Hematopoietic multipotent progenitor cell treated with erythropoietin and hydrocortisone succinate and interleukin-3 and kit ligand, for 6 days (in vitro differentiated cells): ENCODE measurements at places on chromosomes 12 and 14.

GRCh38 chr14:69812711-69813110 lies 15.7 kb upstream of the SLC10A1 start:
- peak; percentile 40 for DNase-seq

DNA sequence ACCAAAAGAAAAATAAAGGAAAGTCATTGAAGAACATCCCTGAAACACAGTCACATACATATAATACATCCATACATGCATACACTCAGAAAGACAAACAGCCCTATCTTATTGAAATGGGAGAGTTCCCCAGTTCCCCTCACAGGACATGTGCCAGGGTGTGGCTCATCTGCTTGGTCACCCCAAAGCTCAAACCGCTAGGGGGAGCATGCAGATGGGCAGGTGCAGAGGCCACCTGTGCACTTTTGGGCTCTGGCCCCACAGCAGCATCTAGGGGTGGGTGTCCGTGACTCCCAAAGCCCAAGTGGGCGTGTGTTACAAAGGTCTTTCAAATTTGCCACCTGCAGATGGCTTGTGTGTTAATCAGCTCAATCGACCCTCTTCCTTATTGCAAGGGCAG lies 75.2 kb downstream of the CMAS start:
- peak; percentile 37 for DNase-seq

- DNase-seq, result peak; percentile 75
Observed at GRCh38 chr12:27733052-27733656, 22.5 kb downstream of the MRPS35 start.

DNA sequence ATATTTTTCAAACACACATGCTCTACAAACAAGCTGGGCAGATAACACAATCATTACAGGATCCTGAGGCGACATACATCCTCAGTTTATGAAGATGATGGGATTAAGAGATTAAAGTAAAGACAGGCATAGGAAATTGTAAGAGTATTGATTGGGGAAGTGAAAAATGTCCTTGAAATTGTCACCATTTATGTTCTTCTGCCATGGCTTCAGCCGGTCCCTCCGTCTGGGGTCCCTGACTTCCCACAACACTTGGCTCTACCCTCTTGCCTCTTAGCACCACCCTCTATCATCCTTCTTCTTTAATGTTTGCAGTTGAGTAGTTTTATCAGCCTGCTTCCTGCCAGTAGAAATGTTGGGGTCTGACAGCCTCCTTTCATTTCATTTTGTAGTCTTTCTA lies 244.4 kb downstream of the DAD1 start:
- no peak for DNase-seq

GRCh38 chr12:81866081-81866480 lies 106.9 kb upstream of the PPFIA2 start:
- no peak for DNase-seq

DNA sequence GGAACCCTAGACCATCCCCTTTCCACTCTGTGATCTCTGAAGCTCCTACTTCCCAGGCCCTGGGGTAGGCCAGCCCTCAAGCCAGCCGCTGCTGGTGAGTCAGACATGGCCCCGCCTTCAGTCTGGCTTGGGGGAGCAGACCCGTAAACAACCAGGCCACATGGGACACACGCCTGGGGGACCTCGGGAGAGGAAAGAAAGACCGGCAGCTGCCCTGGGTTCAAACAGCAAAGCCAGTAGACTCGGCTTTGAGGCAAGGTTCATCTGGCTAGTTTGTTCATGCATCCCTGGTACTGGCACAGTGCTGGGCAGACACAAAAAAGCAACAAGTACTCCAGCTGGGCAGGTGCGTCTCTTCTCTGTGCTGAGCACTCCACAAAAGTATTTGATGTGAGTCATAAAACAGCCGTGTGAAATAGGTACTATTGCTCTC lies 101.9 kb downstream of the SETD3 start:
- peak; percentile 20 for DNase-seq

- no peak for DNase-seq
Observed at GRCh38 chr12:79055926-79056674, 191.5 kb downstream of the SYT1 start.

GRCh38 chr12:115380546-115381120 lies 696.7 kb upstream of the TBX3 start:
- no peak for DNase-seq

GRCh38 chr12:51913071-51914033 lies 6.0 kb downstream of the ACVRL1 start:
- no peak for DNase-seq

DNA sequence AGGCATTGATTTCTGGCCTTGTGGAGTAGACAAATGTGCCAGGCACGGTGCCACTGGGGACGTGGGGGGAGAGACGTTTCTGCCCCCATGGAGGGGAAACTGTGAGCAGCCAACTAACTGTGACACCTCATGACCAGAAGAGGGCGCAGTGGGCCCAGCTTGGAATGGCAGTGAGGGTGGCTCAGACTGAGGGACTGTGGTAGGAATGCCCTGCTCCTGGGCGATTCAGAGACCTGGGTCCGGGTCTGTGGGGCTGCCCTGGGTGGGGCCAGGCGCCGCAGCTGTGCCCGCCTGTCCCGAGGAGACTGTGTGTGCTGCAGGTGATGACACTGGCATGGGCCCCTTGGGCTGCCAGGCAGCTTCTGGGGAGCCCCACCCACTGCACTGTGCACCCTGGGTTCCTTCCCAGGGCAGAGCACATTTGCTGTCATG lies 60.6 kb downstream of the SLC25A47 start:
- peak; percentile 87 for DNase-seq

GRCh38 chr12:76765598-76765997 lies 1.7 kb downstream of the ZDHHC17 start:
- DNase-seq, result no peak

DNA sequence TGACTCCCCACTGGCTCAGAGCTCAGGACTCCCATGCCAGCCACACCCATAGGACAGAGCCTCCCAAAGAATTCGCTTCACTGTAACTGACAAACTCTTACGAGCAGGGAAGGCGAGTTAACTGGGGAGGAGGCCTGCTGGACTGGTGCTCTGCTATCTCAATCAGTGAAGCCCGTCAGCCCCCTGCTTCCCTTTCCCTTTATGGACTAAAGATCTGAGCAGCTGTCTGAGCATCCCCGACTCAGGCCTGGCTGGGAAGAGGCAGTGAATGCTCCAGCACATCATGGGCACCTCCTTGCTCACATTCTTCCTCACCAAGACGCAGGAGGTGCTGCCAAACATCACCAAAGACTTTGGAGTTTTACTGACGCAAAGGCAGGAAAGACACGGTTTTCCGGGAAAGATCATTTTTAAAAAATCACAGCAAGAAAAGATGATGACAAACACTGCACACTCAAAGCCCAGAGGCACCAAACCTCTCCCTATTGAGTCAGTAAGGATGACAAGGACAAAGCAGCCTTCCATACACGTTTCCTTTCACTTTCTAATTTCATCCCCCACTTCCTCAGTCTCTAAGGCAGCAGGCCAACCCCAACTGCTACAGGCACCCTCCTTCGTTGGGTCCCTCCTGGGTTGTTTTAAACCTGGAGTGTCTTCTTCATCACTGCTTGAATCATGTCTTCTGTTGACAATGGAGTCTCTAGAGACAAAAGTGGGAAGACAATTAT lies 45.0 kb upstream of the P2RX7 start:
- no peak for DNase-seq

GRCh38 chr12:131287938-131288764 lies 334.4 kb downstream of the ADGRD1 start:
- DNase-seq, result no peak

DNA sequence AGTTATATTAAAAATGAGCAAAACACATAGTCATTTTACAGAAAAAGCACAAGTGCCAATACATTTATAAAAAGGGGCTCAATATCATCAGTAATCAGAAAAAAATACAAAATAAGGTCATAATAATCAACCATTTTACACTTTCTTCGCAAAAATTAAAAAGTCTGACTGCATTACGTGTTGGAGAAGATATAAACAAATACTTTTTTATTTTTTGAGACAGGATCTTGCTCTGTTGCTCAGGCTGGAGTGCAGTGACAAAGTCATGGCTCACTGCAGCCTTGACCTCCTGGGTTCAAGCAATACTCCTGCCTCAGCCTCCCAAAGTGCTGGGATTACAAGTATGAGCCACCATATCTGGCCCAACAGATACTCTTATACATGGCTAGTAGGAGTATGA lies 181.5 kb upstream of the DIO3 start:
- DNase-seq, result no peak

- no peak for DNase-seq
Observed at GRCh38 chr12:102508052-102508451, 27.7 kb upstream of the IGF1 start.

- no peak for DNase-seq
Observed at GRCh38 chr12:116267948-116268347, 9.5 kb downstream of the MED13L start.

GRCh38 chr12:11580125-11580751 lies 69.2 kb upstream of the ETV6 start:
- DNase-seq, result peak; percentile 30

GRCh38 chr14:46147024-46147423 lies 504.6 kb downstream of the RPL10L start:
- DNase-seq, result no peak

GRCh38 chr12:112314981-112315380 lies 67.2 kb downstream of the HECTD4 start:
- DNase-seq, result no peak

- DNase-seq, result peak; percentile 22
Observed at GRCh38 chr12:46150735-46151134, 118.1 kb downstream of the SLC38A1 start.

DNA sequence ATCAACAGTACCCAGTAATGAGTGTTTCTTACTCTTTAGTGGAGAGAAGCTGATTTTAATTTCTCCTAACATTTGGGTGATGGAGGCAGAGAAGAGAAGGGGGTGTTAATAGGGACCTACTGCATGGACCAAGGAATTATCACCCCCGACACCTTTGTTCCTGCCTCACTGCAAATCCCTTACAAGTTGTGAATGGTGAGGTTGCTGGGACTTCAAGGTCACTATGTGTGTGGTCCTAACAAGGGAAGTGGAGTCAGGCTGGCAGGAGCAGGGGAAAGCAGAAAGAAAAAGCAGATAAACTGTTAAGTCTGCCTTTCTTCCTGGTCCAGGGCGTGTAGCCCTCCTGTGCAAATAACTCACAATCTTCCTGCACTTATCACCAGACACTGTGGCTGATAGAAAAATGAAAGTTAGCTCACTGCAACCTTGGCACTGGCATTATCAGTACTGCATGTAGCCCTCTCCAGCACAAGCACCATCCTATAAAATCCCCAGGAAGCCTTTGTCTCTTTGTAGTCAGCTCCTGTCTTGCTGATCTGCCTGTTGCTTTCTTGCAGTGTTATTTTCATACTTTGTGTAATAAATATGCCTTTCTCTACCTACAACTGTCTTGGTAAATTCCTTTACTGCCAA lies 112.3 kb upstream of the DNM1L start:
- DNase-seq, result peak; percentile 41
